ENCODE measurements at places on chromosomes 16 and 17.

GRCh38 chr17:56184650-56185049, 31.4 kb downstream of the ANKFN1 start:
- DNase-seq, result no peak

- DNase-seq, result no peak
Measured at GRCh38 chr17:4947010-4947410, 1.3 kb downstream of the PFN1 start.

- no peak for DNase-seq
Measured at GRCh38 chr16:11669380-11670146, 1.3 kb downstream of the SNN start.

GRCh38 chr16:19071811-19072777, 4.7 kb downstream of the COQ7 start:
- no peak for DNase-seq

DNA sequence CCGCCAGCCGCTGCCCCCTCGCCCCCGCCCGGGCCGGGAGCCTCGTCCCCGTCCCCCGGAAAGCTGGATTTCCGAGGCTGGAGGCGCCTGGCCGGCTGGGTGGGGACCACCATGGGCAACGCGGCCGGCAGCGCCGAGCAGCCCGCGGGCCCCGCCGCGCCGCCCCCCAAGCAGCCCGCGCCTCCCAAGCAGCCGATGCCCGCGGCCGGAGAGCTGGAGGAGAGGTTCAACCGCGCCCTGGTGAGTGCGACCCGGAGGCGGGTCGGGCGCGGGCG, 266 bp downstream of the FMNL1 start:
- DNase-seq, result no peak

DNA sequence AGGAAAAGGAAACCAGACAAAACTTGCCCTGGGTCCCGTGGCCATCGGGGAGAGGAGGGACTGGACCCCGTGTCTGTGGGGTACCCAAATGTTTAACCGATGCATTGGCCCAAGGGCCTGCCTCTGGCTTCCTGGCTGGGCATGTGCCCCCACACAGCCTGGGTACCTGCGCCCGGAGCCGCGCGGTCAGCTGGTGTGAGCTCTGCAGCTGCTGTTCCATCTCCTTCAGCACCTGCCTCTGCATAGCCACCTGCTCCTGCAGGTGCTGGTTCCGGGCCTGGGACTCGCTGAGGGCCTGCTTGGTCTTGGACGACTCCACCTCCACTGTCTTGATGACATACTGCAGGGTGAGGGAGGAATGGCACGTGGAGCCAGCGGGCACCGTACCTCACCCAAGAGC, 31.9 kb downstream of the KIFC3 start:
- DNase-seq, result no peak

DNA sequence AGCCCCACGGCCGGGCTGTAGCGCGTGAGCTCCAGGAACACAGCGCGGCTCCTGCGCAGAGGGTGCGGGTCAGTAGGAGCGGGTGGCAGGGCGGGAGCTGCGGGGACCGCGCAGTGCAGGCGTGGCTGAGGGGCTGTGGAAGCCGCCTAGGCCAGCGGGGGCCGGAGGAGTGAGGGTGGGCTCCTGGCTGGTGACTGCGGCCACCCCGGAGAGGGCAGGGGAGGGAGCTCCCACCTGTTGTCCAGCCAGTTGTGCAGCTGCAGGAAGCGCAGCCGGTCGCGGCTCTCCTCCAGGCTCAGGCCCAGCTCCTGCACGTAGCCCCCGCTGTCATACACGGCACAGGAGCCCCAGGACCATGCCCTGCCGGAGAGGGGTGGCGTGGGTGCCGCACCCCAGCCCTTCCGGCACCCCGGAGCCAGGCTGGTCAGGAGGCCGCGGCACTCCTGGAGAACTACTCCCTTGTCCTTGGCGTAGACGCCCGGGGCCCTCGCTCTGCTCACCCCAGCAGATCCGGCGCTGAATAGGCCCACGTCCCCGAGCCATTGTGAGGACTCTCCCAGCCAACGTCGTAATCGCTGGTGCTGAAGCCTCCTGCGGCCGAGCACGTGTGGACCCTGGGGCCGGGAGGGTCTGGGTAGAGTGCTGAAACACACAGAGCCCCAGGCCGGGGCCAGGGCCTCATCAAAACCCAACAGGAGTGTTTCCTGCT, 43.9 kb downstream of the TSC2 start:
- no peak for DNase-seq

DNA sequence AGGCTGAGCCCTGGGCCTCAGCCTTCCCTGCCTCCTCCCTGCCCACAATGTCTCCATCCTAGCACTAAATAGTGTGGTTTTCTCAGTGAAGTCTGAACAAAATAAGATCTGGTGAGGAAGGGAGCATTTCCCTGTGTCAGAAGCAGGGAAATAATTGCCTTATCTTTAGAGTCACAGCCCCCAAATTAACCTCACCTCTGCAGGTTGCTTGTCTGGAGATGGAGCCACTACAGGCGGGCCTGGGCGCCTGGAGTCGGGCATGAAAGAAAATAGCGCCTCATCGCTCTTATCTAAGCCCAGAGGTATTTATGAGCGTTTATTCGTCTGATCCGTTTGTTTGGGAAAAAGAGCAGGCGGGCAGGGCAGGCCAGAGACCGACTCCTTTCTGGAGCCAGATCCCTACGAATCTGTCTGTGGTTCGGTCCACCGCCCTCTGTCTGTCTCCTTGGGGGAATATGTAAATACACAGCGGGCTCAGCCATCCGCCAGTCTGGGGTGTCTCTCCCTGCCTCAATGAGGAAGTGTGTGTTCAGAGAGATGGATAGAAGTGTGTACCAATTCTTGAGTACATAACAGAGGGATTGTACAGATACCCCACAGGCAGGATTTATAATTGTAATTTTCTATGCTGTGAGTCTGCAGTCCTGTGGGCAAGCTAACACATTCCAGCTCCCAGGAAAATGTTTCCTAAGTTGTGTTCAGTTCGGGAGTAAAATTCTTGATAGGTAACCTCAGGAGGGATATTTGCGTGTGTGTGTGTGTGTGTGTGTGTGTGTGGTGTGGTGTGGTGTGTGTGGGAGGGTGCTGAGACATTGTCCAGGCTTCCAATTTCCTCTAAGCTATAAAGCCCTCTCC, 4.3 kb downstream of the HOXB6 start:
- no peak for DNase-seq

GRCh38 chr17:12521416-12521815, 144.3 kb upstream of the MYOCD start:
- DNase-seq, result no peak

DNA sequence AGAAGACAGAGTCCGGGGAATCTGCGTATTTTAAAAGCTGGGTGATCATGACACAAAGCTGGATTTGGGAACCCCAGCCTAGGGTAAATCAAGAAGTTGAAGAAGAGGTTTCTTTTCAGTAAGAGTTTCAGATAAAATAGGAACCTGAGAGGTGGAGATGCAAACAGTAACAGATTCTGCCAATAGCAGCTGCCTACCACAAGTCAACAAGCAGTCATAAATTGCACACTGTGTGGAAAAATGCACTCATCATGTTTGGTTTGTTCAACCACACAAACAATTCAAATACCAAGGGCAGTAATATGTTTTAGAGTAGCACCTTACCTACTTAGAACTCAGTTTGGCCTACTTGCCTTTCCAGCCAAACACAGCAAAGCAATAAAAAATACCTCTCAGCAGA, 14.0 kb downstream of the MYO1D start:
- DNase-seq, result no peak

DNA sequence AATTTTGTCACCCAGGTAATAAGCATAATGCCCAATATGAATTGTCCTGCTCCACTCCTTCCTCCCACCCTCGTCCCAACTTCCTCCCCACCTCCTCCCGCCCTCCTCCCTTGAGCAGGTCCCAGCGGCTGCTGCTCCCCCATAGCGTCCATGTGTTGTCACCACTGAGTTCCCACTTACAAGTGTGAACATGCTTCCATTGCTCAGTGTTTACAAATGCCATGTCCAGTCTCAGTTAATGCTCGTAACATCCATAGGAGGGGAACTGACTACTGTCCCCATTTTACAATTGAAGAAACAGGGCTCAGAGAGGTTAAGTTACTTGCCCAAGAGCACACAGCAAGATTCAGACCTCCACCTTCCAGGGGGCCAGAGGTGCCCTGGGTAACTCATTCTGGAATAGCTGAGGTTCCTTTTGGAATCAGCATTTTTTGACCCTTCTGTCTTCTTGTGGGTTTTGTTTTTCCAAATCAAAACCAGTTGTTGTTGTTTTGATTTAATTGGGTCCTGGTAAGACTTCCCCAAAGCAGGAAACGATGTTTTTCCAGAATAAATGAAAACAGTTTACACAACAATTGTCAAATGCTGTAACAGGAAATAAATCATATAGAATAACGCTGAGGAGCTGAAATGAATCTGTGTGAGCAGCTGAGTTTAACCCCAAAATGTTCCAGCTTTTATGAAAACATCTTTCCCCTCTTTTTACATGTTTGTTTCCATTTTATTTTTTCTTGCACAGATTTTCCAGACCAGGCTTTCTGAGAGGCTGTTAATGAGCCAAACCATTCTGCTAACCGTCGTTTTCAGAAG, 73.9 kb downstream of the ZDHHC7 start:
- DNase-seq, result no peak

- DNase-seq, result no peak
Measured at GRCh38 chr16:87474566-87474996, 18.2 kb downstream of the ZCCHC14 start.

DNA sequence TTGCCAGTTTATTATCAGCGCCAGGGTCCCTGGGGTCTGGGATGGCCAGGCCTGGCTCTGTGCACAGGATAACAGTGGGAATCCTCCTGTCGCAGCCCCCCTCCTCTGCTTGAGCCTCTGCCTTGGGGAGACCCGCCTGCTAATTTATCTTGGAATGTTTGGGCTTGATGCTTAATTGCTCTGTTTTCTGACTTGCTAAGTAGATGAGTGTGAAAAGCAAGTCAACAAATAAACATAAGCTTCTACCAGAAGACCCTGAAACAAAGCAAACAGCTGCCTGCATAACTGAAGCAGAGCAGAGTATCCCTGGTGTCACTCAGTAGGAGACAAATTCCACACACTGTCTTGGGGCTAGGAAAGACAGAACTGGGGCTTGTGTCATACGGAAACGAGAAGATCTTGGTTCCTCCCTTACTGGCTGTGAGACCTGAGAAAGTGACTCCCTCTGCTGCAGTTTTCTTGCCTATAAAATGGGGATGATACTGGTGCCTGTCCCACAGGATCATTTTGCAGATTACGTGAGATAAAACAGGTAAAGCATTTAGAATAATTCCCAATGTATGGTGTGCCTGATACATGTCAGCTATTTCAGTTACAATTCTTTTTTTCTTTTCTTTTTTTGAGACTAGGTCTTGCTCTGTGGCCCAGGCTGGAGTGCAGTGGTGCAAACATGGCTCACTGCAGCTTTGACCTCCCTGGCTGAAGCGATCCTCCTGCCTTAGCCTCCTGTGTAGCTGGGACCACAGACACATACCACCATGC, 44.8 kb upstream of the IRX3 start:
- no peak for DNase-seq

- DNase-seq, result no peak
Measured at GRCh38 chr17:75625813-75626486, 7.3 kb upstream of the SMIM5 start.

DNA sequence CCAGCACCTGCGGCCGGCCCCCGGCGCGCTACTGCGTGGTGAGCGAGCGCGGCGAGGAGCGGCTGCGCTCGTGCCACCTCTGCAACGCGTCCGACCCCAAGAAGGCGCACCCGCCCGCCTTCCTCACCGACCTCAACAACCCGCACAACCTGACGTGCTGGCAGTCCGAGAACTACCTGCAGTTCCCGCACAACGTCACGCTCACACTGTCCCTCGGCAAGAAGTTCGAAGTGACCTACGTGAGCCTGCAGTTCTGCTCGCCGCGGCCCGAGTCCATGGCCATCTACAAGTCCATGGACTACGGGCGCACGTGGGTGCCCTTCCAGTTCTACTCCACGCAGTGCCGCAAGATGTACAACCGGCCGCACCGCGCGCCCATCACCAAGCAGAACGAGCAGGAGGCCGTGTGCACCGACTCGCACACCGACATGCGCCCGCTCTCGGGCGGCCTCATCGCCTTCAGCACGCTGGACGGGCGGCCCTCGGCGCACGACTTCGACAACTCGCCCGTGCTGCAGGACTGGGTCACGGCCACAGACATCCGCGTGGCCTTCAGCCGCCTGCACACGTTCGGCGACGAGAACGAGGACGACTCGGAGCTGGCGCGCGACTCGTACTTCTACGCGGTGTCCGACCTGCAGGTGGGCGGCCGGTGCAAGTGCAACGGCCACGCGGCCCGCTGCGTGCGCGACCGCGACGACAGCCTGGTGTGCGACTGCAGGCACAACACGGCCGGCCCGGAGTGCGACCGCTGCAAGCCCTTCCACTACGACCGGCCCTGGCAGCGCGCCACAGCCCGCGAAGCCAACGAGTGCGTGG, 1.5 kb downstream of the NTN1 start:
- no peak for DNase-seq

DNA sequence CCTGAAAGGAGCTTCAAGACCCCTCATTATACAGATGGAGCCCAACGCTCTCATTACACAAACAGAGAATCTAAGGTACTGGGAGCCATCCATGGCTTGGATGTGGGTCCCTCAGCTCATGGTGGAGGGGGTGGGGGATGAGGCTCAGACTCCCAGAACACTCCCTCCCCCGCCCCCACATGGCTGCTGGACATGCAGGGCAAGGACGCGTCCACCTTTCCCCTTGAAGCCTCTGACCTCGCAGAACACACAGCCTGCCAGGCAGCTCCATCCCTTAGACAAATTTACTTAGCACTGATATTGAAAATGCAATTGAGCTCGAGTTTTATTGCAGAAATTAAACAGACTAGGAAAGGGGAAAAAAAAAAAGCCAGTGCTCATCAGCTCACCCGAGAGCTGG, 203.9 kb downstream of the ZNF423 start:
- DNase-seq, result no peak

DNA sequence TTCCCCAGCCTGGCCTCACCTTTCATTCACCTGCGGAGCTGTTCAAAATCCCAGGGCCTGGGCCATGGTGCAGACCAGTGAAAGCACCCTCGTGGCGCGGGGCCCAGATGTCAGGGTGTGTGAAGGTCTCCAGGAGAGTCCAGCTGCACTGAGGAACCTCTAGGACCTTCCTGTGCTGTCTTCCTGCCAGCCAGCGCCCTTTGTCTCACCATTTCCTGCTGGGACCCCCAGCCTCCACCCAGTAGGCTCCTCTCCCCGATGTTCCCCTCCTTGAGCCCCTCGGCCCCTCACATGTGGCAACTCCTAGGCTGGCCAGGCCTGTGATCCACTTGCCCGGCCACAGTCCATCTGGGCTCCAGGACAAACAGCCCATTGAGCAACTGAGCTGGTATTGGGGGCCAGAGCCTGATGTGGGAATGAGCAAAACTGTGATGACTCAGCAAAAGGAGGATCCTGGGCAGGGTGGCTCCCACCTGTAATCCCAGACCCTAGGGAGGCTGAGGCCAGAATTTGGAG, 677 bp downstream of the SULT1A2 start:
- no peak for DNase-seq

DNA sequence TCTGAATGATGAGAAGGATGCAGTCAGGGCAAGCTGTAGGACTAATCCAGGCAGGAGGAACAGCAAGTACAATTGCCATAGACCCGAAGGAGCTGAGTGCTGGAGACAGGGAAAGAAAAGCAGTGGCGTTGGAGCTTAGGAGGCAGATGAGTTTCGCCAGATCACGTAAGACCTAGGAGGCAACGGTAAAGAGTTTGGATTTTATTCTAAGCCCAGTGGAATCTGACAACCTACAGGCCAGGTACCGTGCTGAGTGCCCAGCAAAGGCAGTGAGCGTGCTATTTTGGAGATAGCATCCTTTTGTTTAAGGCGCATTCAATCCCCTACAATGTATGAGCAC, 1.2 kb downstream of the USP43 start:
- no peak for DNase-seq

All from stimulated activated CD4-positive, alpha-beta T cell treated with anti-CD3 and anti-CD28 coated beads, TNF-alpha, amount 100 ng/mL, for 4 hours (primary cell).